Dorsolateral prefrontal cortex (tissue), 122 donors: ENCODE measurements at places on chromosomes 7 and 10. TPM values are rescaled to one million over a fixed set of nuclear protein-coding genes. Genes with fewer than 3 reads are reported as not detected.

The ZKSCAN5 gene
- 14.2 TPM for total RNA-seq

GRCh38 chr10:29735628-29736365 is 101.0 kb upstream of the SVIL start:
- peak; percentile 29 for DNase-seq

- no peak for DNase-seq
Measured at GRCh38 chr7:43590862-43591557, 8.1 kb downstream of the STK17A start.

GRCh38 chr7:83819911-83820310 is 171.0 kb upstream of the SEMA3E start:
- DNase-seq, result no peak

The CDK1 gene
- total RNA-seq, result not detected

The SAP25 gene
- total RNA-seq, result 7.2 TPM

GRCh38 chr7:121107923-121108498 is 119.5 kb downstream of the CPED1 start:
- DNase-seq, result no peak

DNA sequence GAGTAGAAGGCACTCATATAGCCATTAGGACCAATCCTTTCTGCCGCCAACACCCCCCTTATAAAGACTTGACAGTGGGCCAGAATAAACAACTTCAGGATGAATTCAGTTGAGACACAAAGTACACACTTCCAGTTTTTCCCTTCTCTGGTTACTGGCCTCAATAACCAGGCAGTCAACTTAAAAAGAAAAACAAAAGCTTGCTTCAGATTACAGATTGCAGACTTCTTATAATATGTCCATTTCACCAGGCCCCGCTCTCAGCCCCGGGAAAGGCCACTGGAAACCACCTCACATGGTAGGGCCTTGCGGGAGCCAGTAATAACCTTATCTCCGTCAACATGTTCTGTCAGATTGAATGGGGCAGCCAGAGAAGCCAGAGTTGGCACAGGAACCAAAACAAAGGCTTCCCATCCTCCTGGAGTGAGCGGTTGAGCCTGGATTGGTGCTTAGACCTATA is 108.8 kb downstream of the EGFR start:
- no peak for DNase-seq

DNA sequence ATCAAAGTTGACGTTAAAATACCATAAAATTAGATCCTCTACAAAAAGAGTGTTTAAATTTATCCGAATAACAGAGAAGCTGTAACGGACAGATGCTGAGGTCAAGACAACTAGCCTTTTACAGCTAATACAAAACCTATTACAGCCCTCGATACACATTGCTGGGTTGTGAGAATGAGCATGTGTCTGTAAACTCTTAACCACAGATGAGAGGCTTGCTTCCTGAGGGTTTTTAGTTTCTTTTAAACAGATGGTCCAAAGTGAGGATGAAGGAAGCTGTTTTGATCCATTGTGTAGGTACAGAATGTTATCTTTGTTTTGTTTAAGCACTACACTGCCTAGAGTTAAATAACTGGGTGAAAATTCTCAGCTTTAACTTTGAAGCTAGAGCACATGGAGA is 578.2 kb downstream of the PARD3 start:
- no peak for DNase-seq

The CFAP43 gene
- total RNA-seq, result 7.2 TPM

DNA sequence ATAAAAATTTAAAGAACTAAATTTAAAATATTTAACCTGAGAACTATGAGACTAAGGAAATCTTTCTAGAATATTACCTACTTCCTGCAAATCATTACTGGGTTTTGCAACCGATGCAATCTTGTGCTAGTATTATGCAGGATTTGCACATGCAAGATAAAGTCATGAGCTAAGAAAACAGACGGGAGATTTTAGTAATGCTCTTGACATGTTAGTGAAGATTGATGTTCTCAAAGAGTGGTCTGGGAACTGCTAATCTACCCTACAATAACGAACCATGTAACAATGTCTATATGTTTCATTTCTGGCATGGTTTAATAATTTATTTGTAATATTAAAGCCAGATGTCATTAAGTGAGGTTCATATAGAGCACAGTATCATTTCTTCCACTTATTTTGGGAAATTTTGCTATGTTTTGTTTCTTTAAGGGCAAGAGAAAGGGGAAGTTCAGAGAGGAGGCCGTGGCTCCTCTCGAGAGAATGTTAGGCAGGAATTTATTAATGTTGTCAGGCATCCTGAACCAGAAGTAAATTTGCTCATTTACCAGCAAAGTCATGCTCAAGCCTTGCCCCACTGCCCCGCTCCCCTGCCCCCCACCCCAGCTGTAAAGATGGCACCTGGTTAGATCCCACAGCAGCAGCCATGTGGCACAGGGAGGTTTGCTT is 22.8 kb downstream of the LRRC17 start:
- DNase-seq, result no peak

GRCh38 chr7:44537442-44537841 is 3.7 kb downstream of the NPC1L1 start:
- no peak for DNase-seq

DNA sequence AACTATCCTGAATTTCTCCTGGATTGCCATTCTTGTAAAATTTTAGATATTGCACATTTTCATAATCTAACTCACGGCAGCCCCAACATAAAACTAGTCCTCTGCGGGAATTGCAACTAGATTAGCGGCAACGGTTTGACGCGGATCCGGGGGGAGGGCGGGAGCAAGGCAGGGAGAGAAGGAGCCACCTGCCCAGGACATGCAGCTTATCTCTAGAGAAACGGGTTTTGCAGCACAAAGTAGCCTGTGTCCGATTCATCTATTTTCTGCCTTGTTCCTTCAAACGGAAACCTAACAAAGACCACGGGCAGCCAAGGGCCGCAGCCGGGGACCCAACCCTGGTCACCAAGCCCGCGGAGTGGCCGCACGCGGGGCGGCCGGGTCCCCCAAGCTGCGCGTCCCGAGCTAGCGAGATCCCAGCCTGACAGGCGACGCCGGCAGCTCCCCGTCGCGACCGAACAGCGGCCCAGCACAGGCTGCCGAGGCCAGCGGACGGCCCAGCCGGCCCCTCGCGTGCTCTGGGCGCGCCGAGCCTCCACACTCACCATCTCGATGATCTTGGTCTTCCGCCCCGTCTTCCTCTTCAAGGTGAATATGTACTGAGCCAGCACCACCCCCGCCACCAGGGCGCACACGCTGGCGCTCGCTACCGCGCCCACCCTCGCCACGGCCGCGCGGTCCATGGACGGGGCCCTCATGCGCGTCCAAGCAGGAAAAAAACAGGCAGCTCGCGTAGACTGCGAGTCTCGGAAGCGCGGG is at the start of gene NT5C3A:
TSS of gene NT5C3A (minus strand) at position 754 of the 759 bp plus-strand sequence. CDS start at position 683, 71 bp downstream.
- DNase-seq, result peak; percentile 42

The MGMT gene
- total RNA-seq, result 12.1 TPM

GRCh38 chr10:21494191-21495001 is 31.1 kb downstream of the SKIDA1 start:
- no peak for DNase-seq

- no peak for DNase-seq
Measured at GRCh38 chr10:5423771-5424170, 11.4 kb downstream of the NET1 start.

GRCh38 chr7:108561047-108561619 is 8.4 kb downstream of the THAP5 start:
- no peak for DNase-seq

The ZDHHC4 gene
- 56.7 TPM for total RNA-seq

DNA sequence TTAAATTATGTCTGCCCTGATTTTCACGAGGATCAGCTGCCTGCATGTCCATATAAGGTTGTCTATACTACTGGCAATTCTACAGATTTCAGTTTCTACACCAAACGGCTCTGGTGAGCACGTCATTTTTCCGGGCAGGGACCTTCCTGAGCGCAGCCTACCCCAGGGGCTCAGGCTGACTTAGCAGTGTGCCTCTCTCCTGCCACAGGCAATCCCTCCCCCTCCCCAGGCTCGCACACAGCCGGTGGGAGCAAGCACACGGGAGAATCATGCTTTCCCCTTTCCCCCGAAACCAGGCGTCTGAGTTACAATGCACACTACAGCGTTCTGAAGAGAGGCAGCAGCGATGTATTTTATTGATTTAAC is 1.7 kb downstream of the KLF6 start:
- DNase-seq, result peak; percentile 55

- no peak for DNase-seq
Measured at GRCh38 chr10:78867555-78867939, 201.2 kb upstream of the ZMIZ1 start.

GRCh38 chr10:5587151-5588079 is 62.7 kb downstream of the CALML3 start:
- DNase-seq, result no peak

GRCh38 chr10:63628526-63629362 is 107.5 kb downstream of the REEP3 start:
- DNase-seq, result peak; percentile 57

DNA sequence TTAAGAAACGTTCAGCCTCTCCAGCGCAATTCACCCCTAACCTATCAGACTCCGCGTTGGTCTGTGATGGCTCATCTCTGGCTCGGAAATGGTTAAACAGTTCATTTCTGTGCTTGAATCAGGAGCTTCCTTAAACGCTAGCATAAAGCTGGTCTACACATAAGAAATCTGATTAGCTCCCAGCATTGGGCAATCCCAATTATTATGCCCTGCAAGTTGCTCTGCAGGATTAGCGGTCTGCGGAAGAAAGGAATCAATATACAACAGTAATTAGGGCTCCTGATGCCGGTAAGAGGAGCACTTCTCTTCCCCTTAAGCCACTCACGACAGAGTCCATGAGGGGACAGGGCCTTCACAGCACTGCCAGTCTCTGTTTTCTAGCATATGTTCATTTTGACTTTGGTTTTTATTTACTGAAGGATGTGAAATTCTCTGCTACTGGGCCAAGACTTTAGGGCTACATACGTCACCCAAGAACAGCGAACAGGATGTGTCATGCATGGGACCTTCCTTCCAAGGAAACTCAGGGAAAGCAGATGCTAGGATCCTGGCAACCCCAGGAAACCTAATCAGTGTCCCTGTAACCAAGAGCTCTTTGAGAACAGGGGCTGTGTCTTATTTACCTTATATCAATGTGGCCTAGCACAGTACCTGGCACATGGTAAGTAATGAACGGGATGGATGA is 324.4 kb downstream of the KCNMA1 start:
- no peak for DNase-seq

GRCh38 chr7:134024739-134025138 is 102.4 kb upstream of the LRGUK start:
- DNase-seq, result no peak
